Mucosa of gallbladder (tissue), 1 donor: ENCODE measurements at places on chromosomes 3 and 15. TPM values are rescaled to one million over a fixed set of nuclear protein-coding genes. Genes with fewer than 3 reads are reported as not detected.

CRBN gene
- total RNA-seq, result 48.0 TPM

MYO1E gene
- total RNA-seq, result 204 TPM

PAQR5 gene
- total RNA-seq, result 20.5 TPM

OR5AC2 gene
- not detected for total RNA-seq

SLC22A13 gene
- total RNA-seq, result 0.95 TPM

RARRES1 gene
- 6.3 TPM for total RNA-seq

DNA sequence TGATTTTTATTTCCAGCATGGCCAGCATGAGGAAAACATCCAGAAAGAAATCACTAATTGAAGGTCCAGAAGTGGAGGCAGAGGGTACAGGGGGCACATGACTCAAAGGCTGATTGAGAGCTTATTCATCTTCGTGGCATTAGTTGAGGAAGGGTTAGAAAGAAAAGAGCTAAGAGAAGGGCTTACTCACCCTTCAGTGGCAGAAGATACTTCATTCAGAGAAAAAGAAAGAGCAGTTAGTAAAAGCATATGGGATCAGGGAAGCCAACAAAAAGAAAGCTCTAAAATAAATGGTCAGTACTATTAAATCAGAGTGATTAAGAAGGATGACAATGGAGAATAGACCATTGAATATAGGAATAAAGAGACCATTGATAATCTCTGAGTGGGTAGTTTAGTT lies 25.2 kb downstream of the GAP43 start:
- DNase-seq, result no peak

- DNase-seq, result no peak
Observed at GRCh38 chr3:88046766-88047165, 12.0 kb downstream of the CGGBP1 start.

DNA sequence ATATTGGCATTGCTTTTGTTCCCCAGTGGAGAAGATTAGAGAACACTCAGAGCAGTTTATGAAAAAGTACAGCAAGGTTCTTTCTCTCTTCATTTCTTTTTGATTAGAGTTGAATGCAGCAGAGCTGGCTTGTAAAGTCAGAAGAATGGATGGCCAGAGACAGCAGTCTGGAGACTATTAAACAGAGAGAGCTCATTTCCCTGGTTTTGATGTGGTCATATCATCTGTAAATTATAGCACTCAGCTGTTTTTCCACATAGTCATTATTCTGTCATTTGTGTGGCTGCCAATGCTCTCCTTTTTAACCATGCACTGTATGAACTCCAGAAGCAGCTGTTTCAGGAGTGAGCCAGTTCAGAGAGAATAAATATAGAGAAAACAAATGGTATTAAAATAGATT lies 177.4 kb upstream of the CRBN start:
- no peak for DNase-seq

DNA sequence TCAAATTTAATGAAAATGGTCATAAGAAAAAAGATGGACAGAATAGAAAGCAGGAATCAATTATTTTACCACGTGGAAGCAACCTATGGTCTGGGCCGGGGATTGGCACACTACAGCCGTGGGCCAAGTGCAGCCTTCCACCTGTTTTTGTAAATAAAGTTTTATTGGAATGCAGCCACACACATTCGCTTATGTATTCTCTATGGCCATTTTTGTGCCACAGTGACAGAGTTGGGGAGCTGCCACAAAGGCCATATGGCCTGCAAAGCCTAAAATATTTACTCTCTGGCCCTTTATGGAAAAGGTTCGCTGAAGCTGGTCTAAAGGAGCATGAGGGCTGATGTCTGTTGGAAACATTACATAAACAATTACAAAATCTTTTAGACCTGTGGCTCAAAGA lies 144.8 kb downstream of the TMCO5A start:
- no peak for DNase-seq

- no peak for DNase-seq
Observed at GRCh38 chr15:47582233-47582632, 135.1 kb upstream of the SEMA6D start.

DNA sequence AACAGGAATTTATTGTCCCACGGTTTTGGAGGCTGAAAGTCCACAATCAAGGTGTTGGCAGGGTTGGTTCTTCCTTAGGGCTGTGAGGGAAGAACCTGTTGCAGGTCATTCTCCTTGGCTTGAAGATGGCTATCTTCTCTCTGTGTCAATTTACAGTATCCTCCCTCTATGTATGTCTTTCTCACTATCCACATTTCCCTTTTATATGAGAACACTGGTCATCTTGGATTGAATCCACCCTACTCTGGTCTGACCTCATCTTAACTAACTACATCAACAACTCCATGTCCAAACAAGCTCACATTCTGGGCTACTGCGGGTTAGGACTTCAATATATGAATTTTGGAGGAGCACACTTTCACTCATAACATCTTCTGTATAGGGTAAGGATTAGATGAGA lies 61.9 kb downstream of the CLDN1 start:
- no peak for DNase-seq

DNA sequence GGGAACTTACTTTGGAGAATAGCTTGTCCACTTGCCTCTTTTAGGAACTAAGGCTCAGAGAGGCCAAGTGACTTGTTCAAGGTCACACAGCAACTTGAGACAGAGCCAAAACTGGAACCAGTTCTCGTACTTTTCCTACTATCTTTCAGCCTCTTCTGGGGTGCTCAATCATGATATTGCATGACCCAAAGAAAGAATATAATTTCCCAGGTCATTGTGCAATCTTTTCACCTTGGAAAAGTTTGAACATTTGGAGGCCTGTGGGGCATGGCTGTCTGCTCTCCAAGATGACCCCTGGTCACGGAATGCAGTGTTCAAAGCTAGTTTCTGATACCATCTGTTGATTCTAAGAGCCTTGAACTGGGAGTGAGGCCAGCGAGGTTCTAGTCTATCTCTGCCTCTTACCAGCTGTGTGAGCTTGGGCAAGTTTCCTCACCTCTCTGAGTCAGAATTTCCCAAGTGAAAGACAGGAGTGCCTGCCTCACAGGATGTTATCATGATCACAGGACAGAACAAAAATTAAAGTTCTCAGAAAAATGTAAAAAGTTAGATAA lies 89.7 kb downstream of the BDH1 start:
- DNase-seq, result no peak

- DNase-seq, result no peak
Observed at GRCh38 chr15:47741082-47741481, 23.8 kb downstream of the SEMA6D start.

DNA sequence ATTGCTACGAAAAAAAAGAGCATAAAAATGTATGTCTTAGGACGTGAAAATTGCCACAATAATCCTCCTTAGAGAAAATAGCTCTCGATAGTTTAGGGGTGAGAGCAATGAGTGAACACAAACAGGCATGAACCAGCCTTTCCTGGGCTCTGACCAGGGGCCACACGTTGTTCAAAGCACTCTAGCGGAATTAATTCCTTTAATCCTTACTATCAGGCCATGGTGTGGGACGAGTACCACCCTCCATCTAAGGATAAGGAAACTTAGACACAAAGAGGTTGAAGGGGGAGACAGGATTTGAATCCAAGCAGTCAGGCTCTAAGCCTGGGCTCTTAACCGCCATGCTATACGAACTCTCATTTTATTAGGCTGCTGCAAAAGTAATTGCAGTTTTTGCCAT lies 81.9 kb upstream of the CACNA2D3 start:
- no peak for DNase-seq

DNA sequence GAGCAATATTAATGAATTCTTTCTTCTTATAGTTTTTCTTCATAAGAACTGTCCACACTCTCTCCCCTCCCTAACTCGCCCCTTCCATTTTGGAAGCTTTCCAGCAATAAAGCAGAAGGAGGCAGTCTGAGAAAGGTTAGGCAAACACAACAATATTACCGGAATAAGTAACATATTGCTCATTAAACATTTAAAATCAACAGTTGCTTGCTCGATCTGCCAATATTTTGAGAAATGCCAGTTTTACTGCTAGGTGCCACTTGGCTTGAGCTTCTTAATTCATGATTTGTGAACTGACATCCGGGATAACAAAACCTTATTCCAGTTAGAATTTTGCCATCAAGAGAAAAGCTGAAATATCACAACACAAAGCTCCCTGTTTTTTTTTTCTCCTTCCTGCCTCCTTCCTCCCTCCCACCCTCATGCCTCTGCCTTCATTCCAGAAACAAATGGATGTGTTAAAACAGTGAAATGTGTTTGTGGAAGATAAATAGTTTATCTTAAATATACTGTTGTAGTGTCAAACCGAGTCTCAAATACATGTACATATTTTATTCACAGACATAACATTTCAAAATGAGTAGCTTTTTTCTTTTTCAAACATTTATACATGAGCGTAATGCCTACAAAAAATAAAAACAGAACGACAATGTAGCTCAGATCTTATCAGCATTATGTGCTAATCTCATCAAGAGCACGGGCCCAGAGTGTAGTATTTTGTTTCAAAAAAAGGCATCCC lies 253.7 kb downstream of the GAP43 start:
- DNase-seq, result no peak
